ENCODE measurements at places on chromosomes 5 and 9.

DNA sequence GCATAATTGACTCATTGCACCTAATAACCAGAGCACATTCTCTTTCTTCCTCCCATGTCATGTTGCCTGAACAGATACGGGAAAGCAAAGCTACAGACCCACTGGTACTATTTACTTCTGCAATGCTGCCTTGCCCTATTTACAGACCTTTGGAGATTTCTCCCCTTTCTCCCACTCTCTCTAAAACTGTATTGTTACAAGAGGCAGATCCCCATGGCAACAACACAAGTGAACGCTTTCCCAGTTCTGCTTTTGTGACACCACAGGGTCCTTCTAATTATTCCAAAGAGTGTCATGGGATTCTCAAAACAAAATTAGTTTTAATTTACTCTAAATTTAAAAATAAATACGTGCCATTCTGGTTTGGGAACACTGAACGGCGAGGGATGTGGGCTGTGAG, 104.7 kb downstream of the KCTD16 start:
- no peak for DNase-seq

DNA sequence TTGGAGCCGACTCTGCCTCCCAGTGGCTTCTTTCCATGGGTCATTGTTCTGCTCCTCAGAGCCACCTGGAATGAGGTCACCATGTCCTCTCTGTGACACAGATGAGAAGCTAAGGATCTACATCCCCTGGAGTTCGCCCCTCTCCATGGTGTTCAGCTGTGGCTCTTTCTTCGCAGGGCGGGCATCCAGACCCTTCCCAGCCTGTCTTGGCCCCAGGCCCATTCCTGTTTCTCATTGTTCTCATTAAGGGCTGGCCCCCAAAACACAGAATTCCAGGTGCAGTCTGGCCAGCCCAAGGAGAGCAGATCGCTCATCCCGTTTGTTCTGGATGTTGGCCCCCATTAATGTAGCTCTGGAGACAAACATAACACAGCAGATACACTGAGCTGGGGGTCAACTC, 66.4 kb upstream of the COL15A1 start:
- DNase-seq = no peak

GRCh38 chr9:111622626-111623025, 8.5 kb upstream of the DNAJC25 start:
- DNase-seq = no peak

- DNase-seq = no peak
These were observed 12.2 kb downstream of the ACTL7A start for GRCh38 chr9:108874058-108874788.

GRCh38 chr9:137506702-137507171, 43.5 kb downstream of the PNPLA7 start:
- peak; percentile 65 for DNase-seq

DNA sequence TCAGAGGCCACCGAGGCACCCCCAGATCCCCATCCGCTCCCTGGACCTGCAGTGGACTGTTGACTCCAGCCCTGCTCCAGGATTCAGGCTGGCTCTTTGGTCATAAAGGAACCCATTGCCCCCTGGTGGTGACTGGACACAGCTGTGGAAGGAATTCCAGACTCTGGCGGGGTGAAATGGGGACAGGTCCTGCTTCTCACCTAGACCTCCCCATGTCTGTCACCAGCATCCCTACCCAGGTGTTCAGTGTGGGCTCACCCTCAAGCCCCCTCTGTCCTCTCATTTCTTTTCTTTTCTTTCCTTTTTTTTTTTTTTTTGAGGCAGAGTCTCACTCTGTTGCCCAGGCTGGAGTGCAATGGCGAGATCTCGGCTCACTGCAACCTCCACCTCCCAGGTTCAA, 25.5 kb upstream of the STXBP1 start:
- DNase-seq = no peak

DNA sequence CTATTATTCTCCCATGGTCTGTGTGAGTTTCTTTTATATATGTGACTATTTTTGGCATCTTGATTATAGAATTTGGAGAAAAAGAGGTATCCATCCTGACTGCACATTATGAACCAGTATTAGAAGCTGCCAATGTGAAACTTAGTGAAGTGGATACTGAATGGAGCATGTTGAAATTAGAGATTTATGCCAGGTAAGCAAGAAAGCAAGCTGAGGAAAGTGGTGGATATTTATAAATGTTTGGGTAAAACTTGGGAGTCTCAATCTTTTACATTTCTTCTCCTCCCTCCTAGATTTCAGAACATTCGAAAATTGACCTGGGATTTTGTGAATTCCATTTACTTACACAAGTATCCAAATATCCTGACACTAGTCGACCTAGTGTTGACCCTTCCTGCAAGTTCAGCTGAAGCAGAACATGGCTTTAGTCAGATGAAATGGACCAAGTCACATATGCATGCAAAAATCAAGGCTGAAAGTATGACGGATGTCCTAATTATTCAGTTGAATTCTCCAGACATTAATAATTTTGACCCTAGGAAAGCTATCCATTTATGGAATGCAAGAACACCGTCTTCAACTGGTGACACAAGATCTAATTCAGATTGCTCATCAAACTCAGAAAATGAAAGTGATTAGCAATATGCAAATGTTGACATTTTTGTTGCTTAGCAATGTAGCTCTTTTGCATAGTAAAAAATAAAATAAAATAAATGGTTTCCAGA, 66.8 kb upstream of the IL7R start:
- DNase-seq = no peak

GRCh38 chr9:88174324-88174723, 36.0 kb upstream of the SPATA31C2 start:
- no peak for DNase-seq

GRCh38 chr5:54526604-54527288, 9.2 kb downstream of the SNX18 start:
- DNase-seq = no peak

DNA sequence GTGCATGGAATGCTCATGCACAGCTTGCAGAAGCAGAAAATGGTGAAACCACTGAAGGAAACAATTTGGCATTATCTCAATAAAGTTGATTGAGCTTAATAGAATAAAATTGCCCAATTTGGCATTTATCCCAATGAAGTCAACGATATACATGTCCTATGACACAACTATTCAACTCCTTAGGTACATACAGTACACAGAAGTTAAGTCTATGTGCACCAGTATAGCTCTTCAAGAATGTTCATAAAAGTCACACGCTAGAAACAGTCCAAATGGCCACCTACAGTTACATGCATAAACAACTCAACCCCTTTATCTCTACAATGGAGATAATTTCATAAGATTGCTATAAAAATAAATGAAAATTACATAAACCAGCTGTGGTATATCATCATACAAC, 184.5 kb downstream of the DENND1A start:
- DNase-seq = no peak

DNA sequence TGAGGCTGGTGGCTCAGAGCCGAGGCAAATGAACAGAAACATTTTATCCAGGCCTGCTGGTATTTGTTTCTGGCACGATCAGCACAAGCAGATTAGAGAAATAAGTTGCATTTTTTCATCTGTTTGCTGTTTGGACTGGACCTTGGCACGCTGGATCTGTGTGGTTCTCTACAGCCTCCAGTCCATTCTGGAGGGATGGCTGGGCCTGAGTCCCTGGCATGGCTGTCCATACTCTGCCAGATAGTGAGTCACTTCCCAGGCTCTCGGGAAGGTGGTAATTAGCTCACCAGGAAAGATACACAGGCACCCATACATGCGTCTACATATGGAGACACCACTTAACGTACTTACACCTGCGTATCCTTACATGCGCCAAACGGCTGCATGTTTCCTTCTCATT, 78.6 kb downstream of the SPRY4 start:
- DNase-seq = no peak

- no peak for DNase-seq
These were observed 5.0 kb upstream of the MRNIP start for GRCh38 chr5:179863449-179864085.

DNA sequence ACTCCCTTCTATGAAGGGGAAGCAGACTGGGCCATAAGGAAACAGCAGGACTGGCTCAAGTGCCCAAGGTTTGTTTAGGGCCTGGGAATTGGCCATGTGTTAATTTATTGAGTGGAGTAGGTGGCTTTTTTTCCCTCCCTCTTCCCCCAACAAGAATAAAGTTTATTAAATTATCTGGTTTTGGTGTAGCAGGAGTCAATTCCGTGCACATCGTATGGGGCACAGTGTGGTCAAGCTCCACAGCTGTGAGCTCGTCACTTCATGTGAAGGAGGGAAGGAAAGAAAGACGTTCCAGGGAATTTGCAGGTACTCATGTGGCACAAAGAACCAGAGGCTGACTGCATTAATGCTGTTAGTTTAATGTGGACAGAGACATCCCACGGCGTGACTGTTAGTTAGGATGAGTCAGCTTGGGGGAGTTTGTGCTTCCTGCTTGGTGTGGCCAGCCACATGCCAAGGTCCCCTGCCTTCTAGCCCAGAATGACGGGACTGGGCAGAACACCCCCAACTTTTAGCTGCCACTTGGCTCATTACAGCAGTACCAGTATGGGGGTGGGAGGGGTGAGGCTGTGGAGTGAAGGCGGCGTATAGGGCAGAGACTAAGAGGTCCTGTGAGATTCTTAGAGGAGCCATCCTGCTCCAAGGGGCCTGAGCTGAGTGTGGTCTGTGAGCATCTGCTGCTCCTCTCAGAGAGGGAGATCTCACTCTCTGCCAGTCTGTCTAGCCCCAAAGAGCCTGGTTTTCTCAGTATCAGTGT, 33.2 kb downstream of the CSF1R start:
- DNase-seq = peak; percentile 42

- no peak for DNase-seq
These were observed 10.0 kb downstream of the GPX3 start for GRCh38 chr5:151030379-151030778.

DNA sequence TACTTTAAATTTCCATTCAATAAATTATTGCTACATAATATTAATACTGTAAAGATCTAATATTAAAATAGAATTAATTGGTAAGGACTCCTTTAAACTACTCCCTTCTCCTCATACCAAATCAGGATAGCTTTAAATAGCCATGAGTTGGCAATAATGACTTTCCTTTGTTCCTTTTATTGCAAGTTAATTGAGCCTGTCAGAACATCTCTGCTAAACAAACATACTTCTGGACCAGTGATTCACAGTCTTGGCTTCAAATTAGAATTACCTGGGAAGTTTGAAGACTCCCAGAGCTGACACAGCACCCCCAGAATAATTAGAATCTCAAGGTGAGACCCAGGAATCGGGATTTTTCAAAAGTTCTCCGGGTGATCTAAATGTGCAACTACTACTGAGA, 18.7 kb downstream of the C5orf58 start:
- no peak for DNase-seq

GRCh38 chr9:68552700-68553476, 12.2 kb upstream of the TMEM252 start:
- no peak for DNase-seq

DNA sequence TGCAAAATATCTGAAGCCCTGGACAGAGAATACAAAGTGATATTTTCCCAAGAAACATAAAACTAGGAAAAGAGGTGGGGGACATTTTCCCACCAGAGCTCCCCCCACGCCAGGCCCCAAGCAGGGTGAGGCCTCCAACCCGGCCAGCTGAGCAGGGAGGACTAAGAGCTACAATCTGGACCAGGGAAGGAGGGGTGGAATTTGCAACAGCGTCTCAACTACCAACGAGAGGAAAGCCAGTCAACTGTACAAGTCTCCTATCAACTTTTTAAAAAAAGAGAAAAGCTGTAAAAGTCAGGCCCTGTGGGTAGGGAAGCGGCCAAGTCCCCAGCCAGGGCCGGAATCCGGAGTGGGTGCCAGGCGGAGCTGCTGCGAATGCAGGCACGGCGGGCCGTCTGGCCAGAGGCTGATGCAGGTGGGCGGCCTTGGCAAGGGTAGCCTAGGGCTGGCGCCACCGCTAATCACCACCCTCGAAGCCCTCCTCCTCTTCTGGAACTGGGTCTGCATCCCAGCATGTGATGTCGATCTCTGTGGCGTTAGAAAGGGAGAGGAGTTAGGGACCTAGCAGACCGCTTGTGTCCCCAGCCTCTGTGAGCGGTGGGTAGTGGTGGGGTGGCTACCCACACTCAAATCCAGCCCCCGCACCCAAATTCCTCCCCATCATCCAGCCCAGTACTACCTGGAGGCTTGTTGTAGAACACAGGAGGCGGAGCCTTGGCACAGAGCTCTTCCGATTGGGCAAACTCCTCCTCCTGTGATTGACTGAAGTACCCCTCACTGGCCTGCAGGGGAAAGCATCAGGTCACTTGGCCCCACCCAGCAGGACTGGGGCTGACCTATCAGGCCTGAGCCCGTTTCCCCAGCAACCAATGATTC, 10.6 kb downstream of the PRR7 start:
- peak; percentile 95 for DNase-seq

- DNase-seq = no peak
These were observed 99.2 kb upstream of the BOD1 start for GRCh38 chr5:173715607-173716006.

DNA sequence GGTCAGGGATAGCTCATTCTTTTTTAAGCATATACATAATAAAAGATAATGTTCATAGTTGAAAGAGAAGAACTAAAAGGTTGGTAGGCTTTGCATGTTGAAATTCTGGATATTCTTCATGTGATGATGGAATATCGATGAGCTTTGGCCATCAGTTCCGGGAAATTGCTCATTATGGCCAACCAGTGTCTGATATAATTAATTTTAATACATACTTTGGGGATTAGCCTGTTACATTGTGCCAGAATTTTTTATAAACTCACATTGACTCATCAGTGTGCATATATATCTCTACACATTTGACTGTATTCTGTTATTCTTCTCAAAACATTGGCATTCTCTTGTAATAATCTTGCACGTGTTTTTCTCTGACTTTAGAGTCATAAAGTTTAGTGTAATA, 84.3 kb downstream of the NNT start:
- no peak for DNase-seq

GRCh38 chr5:12022444-12022843, 118.2 kb upstream of the CTNND2 start:
- no peak for DNase-seq

GRCh38 chr5:88395264-88395663, 126.6 kb upstream of the TMEM161B start:
- DNase-seq = no peak

DNA sequence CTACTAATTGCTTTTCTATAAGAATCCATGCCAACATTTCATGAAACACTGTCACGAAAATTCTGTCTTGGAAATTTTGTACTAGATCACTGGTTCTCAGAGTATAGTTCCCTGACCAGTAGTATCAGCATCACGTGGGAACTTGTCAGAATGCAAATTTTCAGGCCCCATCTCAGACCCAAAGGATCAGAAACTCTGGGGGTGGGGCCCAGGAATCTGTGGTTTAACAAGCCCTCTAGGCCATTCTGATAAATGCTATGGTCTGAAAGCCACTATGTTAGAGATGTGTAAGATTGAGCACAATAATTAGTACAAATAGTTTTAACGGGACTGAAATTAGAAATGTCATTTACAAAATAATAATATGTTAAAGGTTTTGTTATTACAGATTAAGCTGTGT, 615.7 kb upstream of the ARRDC3 start:
- DNase-seq = no peak

DNA sequence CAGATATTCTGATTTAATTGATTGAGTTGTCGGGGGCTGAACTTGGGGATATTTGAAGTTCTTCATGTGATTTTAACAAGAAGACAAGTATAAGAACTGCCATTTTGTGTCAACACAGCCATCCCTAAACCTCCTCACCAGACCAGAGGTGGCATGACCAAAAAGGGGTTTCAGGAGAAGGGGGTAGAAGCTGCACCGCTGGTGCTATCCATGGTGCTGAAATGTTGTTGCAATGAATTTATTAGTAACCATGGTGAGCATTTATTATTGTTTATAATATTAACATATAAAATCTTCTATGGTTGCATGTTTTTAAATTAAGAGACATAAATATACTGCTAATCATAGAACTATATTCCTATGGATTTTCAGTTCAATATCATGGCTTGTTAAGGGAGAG, 72.3 kb downstream of the GNA14 start:
- DNase-seq = no peak

All from HFF-Myc (cell line).